ENCODE measurements at places on chromosomes 13 and 19.

DNA sequence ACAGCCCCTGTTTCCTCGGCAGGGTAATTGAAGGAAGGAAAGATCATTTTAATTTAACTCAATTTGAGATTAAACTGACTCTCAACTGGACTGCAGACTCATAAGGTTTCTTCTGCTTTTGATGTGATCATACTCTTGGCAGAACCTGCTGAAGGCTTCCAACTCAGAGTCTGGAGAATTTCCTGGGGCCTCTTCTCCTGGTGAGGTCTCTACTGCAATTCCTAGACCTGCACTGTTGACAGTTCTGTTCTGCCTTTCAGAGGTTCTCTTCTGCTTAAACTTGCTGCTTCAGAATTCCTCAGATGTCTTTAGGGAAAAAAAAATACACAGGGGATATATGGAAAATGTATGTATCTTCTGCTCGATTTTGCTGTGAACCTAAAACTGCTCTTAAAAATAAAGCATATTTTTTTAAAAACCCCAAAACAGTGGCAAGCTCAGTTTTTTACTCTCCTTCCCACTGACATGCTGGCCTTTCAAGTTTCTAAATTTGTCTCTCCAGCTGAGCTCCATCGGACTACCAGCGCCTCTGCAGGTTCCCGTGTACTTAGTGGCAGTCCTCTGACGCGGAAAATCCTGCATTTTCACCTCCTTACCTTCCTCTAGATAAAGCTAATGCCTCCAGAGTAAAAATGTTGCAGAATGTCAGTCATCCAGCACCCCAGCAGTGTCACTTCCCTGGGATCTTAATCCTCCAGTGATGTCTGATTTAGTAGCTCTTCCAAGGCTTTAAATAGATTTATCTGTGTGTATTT lies 733.5 kb upstream of the SGCG start:
- ATAC-seq, result no peak

- peak; percentile 6 for ATAC-seq
Observed at GRCh38 chr19:48963371-48964204, 1.5 kb upstream of the FTL start.

GRCh38 chr13:44089452-44089851 lies 209.7 kb downstream of the LACC1 start:
- ATAC-seq, result no peak

DNA sequence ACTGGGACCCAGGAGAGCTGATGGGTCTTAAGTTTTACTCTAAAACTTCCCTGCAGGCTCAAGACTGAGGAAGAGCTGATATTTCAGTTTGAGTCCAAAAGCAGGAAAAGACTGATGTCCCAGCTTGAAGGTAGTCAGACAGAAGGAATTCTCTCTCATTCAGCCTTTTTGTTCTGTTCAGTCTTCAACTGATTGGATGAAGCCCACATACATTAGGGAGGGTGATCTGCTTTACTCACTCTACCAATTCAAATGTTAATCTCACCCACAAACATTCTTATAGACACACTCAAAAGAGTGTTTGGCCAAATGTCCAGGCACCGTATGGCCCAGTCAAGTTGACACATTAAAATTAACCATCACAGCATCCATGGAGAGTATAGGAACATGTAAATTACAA lies 173.5 kb downstream of the KCNRG start:
- no peak for ATAC-seq

GRCh38 chr19:32357720-32358119 lies 12.3 kb downstream of the ZNF507 start:
- ATAC-seq, result no peak

DNA sequence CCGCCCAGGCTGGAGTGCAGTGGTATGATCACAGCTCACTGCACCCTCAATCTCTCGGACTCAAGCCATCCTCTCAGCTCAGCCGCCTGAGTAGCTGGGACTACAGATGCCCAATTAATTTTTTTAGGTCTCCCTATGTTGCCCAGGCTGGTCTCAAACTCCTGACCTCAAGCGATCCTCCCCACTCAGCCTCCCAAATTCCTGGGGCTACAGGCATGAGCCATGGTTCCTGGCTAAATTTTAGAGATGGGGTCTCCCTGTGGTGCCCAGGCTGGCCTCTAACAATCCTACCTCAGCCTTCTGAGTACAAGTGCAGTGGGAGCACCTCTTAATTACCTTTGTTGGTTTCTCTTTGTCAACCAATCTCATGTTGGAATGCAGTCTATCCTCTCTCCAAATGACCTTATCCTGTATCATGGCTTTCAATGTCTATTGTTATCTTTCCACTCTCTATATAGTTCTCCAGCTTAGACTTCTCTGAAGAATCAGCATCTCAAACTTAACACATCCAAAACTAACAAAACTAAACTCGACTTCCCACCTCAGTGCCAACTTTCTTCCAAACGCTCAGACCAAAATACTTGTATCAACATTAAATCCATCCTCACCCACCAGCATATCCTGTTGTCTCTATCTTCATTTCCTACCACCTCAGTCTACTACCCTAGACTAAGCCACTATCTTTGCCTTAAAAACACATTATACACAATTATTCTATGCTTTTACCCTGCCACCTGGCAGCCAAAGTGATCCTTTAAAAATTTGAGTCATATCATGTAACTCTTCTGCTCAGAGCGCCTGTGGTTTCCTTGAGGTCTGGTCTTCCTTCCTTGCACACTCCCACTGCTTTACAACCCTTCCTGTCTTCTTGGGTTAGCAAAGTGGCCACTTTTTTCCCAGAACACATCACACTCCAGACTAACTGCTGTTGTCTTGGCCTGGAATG lies 6.7 kb downstream of the TPT1 start:
- no peak for ATAC-seq

- ATAC-seq, result no peak
Observed at GRCh38 chr13:75721307-75721706, 85.2 kb downstream of the LMO7 start.
